Activated naive CD8-positive, alpha-beta T cell treated with anti-CD3 and anti-CD28 coated beads for 36 hours (primary cell): ENCODE measurements at places on chromosomes 6 and 20.

DNA sequence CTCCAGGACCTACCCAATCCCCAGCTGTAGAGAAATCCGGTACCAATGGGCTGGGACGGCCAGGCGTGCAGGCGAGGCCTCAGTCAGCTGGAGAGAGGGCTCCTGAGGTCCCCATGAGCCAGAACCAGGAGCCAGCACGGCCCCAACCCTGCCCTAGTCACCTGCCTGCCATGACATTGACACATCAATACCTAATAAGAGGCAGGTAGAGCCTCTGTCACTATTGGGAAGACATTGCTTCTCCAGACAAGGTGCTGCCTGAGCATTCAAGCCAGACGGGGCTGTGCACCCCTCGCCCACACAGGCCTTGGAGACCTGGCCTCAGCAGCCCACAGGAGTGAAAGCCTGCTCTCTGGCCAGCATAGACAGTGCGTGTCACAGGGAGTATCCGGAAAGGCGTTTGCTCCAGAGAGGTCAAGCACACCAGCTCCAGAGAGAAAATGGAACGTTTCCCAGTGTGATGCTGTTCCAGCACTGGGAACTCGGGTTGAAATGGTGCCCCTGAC, 3.5 kb downstream of the DLL1 start:
- DNase-seq, result no peak

- DNase-seq, result no peak
Observed at GRCh38 chr20:51382986-51383821, 159.3 kb downstream of the NFATC2 start.

DNA sequence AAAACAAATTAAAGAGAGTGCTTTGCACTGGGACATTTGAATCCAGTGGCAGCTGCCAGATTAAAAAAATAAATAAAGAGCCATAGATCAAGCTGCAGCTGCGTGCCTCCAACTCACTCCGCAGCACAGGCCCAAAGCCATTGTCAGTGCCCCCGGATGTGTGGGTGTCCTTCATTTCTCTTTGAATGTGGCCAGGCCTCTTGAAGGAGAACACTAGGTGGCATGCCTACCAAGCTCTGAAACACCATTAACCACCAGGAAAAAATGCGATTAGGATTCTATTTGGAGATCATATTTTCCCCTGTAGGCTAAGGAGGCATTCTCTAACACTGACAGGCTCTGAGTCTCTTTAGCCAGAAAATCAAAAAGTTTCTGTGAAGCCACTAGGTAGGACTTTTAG, 549.8 kb downstream of the PRKN start:
- no peak for DNase-seq

- peak; percentile 3 for DNase-seq
Observed at GRCh38 chr6:72182337-72183246, 296.2 kb downstream of the RIMS1 start.

DNA sequence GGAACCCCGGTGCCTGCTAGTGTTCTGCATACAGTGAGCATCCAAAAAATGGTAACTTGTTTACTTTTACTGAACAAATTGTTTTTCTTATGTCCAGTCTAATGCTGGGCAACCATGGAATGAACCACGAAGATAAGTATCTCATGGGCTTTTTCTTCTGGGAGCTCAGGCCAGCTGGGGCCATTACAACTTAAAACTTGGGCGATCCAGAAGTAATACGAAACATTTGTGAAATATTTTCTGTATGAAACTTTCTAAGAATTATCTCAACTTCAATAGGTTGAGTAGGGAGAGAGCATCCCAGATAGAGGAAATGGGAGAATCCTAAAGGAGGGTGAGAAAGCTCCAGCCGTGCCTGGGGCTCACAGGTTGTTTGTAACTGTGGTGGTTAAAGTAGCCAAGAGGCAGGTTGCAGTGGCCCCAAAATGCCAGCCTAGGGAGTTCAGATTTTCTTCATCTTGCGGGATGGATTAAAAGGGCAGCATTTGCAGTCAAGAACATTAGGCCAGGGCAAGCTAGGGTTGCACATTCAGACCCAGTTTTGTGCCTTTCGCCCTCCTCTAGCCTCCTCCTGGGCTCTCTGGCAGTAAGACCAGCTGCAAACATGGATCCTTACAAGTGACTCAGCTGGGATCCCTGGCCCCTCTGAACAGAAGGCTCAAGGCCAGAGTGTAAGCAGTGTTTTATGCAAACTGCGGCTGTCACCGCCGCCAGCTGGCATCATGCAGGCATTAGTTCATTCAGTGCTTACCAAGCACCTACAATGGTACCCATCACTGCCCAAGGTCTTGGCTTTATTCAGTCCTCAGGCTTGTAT, 41.5 kb downstream of the ELMO2 start:
- no peak for DNase-seq

- DNase-seq, result no peak
Observed at GRCh38 chr6:44329858-44330257, 12.6 kb upstream of the SPATS1 start.

DNA sequence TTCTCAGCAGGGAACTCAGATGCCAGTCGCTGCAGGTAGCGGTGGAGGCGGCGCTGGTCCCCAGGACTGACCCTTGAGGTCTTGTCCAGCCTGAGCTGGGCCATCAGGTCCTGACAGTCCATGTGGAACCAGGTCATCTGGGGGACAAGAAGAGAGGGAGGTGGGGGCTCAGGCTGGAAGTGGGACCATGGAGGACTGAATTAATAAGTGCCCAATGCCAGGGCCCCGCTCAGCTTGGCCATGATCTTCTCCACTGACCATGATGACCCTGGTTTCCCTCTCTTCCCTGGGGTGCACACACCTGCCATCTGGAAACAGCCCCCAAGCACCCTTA, 47.0 kb downstream of the KIAA1755 start:
- no peak for DNase-seq

GRCh38 chr20:4728120-4728760, 6.5 kb downstream of the PRND start:
- DNase-seq, result no peak

GRCh38 chr6:36577301-36577700, 16.9 kb upstream of the SRSF3 start:
- no peak for DNase-seq

- DNase-seq, result no peak
Observed at GRCh38 chr6:169231790-169232506, 21.7 kb downstream of the THBS2 start.

DNA sequence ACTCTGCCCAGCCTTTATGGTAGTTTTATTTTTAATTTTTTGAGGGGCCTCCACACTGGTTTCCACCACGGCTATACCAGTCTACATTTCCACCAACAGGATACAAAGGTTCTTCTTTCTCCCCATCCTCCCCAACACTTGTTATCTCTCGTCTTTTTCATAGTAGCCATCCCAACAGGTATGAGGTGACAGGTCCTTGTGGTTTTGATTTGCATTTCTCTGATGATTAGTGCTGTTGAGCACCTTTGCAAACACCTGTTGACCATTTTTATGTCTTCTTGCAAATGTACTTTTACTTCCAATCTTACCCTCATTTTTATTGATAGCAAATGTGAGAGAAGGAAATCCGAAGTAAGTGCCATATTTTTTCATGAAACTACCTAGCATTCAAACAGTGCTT, 195.4 kb upstream of the PREP start:
- no peak for DNase-seq
